HepG2 (cell line): ENCODE measurements at places on chromosomes 3 and 15.

GRCh38 chr15:71080166-71080565 lies 35.1 kb upstream of the THSD4 start:
- no peak for DNase-seq

DNA sequence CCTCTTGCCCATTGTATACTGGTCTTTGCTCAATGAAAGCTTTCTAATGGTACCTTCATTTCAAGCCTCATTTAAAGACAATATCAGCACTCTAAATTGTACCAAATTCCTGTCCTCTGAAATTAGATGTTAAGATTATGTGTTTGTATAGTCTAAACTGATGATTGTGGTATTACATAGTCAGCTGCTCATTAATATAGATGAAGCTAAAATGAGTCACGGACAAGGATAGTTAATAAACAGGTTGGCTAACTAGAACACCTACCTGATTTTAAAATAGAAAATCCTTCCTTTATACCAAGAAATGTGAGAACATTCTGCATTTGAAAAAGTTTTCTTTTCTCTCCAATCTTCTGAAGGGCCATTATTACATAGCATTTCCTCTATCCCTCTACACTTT lies 2.9 kb downstream of the PRKCI start:
- no peak for DNase-seq

DNA sequence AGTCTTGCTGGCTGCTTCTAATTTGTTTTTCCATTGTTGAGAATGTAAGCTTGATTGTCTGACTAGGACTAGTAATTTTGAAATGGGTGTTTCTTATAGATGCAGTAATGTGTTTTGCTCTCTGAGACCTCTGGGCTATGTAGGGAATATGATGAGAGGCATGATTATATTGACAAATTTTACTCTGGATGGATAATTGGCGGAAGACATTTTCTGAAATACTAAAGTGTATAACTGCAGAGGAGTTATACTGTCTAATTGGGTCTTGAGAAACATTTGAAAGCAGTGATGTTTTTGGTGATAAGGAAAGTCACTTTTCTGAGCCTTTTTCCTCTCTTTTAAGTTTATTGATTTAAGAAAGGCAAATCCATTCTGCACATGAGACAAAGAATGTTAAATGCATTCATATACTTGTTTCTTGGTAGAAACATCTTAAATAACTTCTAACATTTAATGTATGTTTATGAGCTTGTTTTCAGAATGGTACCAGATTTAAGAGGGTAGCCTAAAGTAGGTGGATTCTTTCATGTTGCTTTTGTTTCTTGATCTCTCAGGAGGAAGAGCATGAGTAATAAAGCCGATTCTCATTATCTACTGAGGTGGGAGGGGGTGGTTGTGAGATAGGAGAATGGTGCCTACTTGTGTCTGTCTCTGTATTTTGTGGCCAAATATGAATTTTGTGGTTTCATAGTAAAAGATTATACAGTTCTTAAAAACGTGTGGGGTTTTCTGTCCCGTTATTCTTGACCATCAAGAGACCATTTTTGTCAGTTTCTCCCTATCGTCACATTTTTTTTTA lies 2.0 kb downstream of the ATP2C1 start:
- no peak for DNase-seq

DNA sequence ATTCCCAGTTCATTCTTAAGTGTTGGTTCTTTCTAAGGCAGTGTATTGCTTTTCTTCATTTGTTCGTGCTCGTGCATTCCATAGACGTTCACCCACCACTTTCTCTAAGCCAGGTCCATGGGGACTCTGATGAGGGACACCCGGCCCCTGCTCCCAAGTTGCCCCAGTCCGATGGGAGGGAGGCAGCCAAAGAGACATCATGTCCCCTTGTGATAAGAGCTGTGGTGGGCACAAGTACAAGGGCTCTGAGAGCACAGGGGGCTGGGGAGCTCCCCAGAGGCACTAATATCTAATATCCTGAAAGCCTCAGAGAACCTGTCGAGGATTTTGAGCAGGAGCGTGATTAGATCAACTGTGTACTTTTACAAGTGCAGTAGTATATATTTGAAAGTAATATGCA lies 6.3 kb downstream of the SPSB4 start:
- DNase-seq, result no peak

DNA sequence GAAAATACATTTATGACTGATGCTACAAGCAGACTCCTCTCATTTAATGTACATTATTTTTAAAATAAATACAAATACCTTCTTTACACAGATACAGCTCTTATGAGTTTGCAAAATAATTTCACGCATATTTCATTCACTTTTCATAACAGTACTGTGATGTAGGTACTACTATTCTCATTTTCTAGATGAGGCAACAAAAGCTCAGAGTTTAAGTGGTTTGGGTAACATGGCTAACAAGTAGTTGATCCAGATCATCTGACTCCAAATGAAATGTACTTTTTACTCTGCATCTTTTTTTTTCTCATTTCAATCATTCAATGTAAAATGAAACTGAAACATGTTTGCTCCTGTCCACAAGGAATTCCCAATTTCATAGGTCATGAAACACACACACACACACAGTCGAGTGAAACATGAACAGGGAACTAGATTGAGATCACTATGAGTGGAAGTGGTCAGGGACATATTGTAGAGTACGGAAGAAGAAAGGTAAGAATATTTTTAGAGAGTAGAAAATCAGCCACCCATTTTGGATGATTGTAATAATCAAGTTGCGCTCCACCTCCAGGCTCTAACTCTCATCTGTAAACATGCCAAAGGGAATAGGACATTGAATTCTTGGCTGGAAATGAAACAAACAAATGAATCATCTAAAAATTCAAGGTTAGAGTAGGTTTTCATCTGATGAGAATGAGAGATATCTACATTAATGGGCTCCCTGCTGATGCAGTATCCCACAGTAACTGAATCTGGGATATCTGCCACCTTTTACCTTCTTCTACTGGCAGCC lies 92.4 kb downstream of the CLDN1 start:
- peak; percentile 21 for DNase-seq

DNA sequence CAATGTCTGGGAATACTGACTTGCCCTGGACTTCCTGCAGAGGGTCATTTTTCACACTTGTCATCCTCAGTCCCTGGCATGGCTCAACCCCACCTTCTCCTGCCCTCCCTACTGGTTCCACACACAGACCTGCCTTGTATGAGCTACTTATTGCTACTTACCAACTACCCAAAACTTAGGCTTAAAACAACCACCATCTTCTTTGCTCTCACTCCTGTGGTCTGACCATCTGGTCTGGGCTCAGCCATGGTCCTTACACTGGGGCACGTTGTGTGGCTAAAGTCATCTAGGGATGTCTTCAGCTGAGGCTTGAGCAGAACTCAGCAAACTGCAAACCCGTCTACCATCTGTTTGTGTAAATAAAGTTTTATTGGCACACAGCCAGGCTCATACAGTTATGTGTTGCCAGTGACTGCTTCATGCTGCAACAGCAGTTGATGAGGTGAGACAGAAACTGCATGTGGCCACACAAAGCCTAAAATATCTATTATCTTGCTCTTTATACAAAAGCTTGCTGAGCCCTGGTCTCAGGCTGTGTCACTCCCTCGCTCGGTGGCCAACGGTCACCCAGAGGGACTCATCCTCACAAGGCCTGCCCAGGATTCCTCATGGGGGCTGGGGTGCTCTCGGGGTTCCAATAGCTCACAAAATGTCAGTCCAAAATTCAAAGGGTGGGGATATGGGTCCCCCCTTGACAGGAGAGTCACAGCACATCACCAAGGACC lies 43.5 kb downstream of the KLF15 start:
- no peak for DNase-seq

DNA sequence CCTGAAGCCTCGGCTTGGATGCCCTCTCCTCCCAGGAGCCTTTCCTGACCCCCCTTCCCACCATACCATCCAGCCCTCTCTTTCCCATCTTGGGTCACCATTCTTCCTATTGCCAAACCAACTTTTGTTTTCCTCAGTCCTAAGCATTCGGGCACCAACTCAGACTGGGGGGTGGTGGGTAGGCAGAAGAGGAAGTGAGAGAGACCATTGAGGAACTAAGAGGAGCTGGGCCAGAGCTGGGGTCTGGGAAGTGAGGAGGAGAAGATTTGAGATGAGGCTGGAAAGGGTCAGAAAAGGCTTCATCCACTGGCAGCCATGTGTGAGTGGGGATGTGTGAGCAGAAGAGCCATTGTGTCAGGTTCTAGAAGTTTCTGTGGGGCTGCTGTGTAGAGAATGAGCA lies 37.7 kb downstream of the TKT start:
- DNase-seq, result no peak

- no peak for DNase-seq
These were observed 6.9 kb upstream of the FOXB1 start for GRCh38 chr15:59997070-59997701.

DNA sequence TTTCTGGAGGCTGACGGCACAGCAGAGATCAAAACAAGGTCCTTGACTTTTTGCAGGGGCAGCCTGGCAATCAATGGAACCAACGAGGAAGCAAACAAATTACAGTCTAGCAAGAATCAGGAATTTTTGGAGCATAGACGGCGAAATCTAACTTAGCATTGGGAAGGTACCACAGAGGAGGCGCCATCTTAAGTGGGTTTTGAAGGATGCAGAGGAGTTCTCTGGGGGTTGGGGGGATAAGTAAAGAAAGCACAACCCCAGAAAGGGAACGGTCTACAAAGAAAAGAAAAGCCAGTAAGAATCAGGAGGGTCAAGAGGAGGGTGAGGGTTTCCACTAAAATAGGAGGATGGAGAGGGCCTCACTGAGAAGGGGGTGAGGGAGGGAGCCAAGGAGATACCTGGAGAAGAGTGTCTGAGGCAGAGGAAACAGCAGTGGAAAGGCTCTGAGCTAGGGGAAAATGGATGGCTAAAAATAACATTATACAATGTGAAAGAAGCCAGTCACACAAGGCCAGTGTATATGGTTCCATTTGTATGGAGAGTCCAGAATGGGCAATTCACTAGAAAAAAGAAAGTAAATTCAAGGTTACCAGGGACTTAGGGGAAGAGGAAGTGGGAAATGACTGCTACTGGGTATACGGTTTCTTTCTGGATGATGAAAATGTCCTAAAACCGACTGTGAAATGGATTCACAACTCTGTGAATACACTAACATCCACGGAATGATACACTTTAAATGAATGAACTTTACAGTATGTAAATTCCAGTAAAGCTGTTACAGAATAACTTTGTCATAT lies 25.2 kb upstream of the IQSEC1 start:
- no peak for DNase-seq

DNA sequence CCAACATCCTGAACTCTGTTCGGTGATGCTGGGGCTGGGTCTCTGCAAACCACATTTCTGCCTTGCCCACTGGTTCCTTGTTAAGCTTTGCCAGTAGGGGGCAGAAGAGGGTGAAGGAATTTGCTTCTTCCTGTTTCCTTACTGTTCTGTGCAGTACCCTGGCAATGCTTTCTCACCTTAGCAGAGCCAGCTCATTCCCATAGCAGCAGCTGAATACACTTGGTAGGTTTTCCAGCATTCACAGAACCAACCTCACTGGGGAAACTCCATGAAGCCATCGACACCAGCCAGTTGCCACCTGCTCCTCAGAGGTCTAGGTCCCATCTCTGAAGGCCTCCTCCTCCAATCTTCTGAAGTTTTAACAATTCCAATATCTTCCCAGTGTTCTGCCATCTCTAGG lies 308.4 kb downstream of the PDCD6IP start:
- DNase-seq, result no peak

- DNase-seq, result no peak
These were observed 31.0 kb downstream of the ATP10A start for GRCh38 chr15:25832158-25832557.

DNA sequence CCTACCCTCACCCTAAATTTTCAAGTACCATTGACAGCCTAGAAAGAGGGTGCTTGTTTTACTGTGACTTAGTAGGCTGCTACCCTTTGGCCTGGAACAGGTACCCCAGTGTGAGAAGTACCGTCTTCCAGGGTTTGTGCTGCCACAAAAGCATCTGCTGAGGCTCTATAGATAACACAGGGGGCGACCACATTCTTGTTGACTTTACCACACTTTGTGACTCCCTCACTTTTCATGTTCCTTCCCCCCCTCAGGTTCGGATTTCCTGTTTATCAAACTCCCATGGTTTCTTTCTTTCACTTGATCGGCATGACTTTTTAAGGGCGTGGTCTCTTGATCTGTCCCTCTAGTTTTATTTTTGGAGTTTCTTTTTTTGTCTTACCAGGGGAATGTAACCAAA lies 23.5 kb downstream of the EXOG start:
- no peak for DNase-seq

- no peak for DNase-seq
These were observed 98.9 kb upstream of the TSC22D2 start for GRCh38 chr3:150309257-150309542.

DNA sequence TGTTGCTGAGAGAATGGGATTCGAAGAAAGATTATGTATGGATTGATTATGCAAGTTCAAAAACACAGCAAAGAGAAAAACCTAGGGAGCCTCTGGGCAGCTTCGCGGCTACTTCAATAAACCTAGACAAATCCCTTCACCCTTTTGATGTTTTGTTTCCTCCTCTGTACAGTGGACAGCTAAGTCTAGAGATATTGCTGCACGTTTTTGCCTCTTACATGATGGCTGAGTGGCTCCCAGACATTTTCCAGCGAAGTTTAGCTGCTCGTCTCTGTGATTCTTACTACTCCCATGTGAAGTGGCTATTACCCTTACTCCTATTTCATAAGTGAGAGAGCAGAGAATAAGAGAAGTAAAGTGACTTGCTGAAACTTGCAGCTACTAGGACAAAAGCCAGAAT lies 695.0 kb upstream of the GRM7 start:
- DNase-seq, result no peak

GRCh38 chr15:91228890-91229289 lies 128.8 kb downstream of the SV2B start:
- DNase-seq, result peak; percentile 12

- DNase-seq, result no peak
These were observed 19.8 kb downstream of the WHAMM start for GRCh38 chr15:82829234-82829633.

GRCh38 chr3:60365360-60365759 lies 885.9 kb downstream of the FHIT start:
- DNase-seq, result no peak

DNA sequence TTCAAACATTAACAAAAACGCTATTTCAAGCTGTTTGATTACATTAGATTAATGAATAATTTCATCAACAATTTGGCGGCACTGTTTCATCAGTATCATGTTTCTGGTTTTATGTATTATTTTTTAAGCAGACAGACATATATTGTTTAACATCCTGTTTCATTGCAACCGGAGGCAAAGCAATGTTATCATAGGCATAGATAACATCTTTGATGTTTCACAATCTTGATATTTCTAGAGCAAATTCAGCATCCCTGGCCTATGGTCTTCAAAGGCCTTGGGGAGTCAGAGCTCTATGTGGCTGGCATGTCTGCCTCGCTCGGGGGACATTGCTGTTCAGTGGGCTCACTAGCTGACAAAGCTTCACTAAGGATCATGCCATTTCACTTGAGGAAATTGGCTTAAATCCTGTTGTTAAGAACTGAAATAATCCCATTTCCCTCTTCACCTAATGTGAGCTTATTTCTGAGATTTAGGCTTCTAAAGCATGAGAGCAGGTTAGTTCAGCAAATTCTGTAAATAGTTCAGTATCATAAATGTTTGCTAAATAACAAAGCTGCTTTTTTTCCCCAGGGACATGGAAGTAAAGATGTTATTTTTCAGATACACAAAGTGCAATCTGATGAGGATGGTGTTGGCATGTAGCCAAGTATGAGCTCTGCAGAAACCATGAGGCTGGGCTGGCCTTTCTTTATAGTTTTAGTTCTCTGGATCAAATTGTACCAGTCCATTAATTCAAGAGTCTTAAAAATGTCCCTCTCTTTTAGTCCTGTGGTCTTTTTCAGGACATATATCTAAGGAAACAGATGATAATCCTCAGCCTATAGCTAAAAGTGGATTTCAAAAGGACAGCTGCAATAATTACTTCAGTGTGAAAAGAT lies 941.4 kb downstream of the PLOD2 start:
- no peak for DNase-seq
